ENCODE measurements at places on chromosomes 1 and 21.

DNA sequence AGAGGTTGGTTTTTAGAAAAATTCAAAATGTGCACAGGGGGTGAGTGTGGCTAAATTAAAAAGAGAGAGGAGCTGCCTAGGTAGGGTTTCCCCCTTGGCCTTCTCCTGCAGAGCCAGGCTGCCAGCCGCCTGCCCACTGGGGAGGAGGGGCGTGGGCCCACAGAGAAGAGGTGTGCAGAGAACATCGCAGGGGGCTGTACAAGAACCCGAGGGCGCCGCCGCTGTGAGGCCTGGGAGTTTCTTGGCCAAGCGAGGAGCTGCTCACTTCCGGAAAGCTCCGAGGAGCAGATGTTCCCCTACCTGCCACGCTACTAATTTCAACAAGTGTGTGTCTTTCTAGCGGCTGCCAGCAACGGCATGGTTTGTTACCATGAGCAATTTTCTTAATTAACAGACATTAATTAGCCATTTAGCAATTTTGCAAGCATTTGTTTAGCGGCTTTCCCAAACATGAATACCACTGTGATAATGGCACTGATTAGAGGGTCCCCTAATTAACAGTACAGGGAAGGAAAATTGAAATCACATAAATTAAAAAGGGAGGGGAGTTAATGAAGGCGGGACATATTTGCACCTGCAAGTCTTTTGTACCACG is 59.7 kb downstream of the MRPL37 start:
- no peak for DNase-seq

DNA sequence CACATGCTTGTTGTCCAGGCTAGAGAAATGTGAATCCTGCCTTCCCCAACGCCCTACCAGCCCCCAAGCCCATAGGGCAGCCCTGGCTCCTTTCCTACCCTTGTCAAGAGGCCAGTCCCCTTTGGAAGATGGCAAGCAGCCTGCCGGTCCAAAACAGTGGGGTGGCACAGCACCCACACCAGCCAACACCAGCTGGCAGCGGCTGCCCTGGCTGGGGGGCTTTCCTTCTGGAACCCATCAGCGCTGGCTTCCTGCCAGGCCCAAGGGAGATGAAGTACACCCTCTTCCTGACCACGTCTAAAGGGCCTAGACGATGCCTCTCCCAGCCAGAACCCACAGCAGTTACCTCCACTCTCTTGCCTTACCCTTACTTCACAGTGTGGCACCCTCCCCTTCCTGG is 24.2 kb downstream of the KCNN3 start:
- no peak for DNase-seq

DNA sequence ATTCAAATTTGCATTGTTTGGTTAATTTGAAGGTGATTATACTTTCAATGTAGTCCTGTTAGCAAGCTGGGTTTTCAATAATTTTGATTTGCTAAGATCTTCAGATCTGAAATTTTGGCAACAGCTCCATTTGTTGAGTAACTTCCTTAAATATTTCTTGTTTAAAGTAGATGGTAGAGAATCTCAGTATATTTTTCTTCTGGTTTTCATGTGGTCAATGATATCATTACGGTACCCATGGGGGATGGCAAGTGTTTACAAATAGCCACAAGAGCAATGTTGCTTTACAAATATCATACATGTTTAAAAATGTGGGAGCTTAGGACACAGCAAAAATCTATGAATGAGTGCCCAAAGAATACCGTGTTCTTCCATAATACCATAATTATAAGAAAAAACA is 175.9 kb downstream of the IFI44 start:
- DNase-seq = no peak

GRCh38 chr21:43976661-43977060 is 35.4 kb upstream of the TRAPPC10 start:
- DNase-seq = no peak

- DNase-seq = no peak
Measured at GRCh38 chr21:15247613-15248012, 182.8 kb upstream of the NRIP1 start.

GRCh38 chr1:76492752-76493430 is 374.4 kb upstream of the ST6GALNAC5 start:
- no peak for DNase-seq

GRCh38 chr1:210448297-210448892 is 119.7 kb downstream of the HHAT start:
- DNase-seq = peak; percentile 60

- no peak for DNase-seq
Measured at GRCh38 chr1:167698313-167698712, 23.5 kb upstream of the MPZL1 start.

DNA sequence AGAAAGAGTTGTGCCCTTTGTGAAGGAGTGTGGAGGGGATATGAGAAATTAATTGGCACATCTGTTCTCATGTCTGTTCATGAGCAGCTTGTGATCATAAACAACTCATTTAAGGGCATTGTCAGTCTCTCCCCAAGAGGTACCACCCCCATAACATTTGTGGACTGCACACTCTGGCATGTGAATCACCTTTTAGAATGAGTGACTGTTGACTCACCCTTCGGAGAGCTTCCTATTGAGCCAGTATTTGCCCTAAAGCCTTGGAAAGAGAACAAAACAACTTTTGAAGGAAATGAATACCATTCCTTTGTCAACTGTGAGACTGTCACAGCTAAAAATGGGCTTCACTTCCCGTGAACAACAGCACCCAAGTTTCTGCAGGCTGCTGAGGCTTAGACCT is 27.5 kb upstream of the MYSM1 start:
- peak; percentile 97 for DNase-seq

DNA sequence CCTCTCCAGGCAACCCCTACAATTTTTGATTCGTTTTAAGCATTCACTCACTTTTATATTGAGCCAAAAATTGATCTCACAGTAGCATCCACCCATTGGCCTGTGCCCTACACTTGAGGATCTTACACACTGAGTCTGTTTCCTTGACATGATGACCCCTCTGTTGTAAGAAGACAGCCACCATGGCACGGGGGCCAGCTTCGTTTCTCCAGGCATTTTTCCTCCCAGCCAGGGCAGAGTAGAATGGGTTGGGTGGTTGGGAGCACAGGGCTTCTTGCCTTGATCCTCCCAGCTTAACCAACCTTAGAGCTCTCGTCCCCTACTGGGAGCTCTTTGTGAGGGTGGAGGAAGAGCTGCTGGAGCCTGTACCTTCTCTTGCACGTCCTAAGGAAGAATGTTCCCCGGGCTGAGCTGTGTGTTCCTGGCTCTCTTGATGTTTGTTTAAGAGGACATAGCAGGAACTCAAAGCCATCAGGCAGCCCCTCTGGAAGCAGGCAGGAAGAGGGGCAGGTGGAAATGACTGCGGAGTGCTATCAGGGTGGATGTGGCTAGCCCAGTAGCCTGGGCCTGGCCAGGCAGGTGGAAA is 213.2 kb upstream of the TMEM51 start:
- DNase-seq = no peak

DNA sequence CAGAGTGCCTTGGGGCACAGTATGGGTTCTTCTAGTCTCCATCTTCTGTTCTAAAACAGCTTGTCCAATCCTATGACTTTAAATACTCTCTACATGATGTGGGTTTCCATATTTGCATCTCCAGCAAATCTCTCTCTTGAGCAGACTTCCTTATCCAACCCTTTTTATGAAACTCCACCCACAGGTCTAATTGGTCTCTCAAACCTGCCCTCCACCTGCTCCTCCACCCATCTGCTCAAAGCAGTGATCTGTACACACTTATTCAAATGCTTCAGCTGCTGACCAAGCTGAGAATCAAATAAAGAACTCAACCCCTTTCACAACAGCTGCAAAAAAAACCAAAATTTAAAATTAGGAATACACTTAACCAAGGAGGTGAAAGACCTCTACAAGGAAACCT is 11.5 kb downstream of the MCOLN2 start:
- no peak for DNase-seq

DNA sequence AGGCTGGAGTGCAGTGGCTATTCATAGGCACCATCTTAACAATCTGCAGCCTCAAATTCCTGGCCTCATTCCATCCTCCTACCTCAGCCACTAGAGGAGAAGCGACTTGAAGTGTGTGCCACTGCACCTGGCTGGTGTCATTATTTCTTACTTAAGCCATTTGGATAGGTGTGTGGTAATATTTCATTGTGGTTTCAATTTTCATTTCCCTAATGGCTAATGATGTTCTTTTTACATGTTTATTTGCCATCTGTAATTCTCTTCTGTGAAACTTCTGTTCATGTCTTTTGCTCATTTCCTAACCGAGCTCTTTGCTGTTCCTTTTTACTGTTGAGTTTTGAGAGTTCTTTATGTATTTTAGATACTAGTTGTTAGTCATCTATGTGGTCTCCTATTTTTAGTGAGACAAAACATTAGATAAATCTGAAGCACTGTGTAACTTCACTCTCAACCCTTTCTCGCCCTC is 66.8 kb downstream of the SLC27A3 start:
- no peak for DNase-seq

GRCh38 chr1:204382714-204383083 is 23.0 kb upstream of the PLEKHA6 start:
- no peak for DNase-seq

GRCh38 chr1:194485432-194485831 is 1299.0 kb upstream of the B3GALT2 start:
- no peak for DNase-seq

DNA sequence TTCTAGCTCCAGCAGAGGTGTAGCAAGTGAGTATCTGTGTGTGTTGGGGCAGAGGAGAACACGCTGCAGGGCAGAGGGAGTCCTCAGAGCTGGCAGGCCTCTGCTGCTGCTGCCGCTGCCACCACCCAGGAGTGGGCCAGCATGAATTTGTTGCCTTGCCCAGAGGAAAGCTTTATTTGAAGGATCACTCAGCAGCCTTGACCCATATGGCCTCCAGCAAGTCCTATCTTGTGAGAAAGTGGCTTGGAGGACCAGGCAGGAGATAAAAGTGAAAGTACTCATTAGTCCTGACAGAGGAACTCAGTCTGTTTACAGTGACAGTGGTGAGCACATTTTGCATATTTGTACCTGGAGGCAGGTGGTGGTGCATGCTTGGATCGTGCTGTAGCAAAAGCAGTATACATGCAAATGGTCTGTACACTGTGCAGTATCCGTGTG is 3.1 kb downstream of the TRAF5 start:
- DNase-seq = no peak

DNA sequence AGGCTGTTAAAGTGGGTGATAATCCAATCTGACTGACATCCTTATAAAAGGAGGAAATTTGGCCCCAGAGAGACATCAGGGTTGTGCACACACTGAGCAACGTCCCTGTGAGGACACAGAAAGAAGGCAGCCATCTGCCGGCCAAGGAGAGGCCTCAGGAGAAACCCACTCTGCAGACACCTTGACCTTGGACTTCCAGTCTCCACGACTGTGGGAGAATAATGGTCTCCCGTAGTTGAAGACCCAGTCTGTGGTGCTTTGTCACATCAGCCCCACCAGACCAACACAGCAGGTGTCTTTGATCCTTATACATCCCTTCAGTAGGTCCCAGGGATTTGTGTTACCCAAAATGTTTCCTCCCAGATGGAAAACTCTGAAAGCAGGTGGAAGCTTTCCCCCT is 4.2 kb upstream of the DNAJC28 start:
- DNase-seq = no peak

- peak; percentile 76 for DNase-seq
Measured at GRCh38 chr1:108897865-108898720, 21.3 kb downstream of the GPSM2 start.

DNA sequence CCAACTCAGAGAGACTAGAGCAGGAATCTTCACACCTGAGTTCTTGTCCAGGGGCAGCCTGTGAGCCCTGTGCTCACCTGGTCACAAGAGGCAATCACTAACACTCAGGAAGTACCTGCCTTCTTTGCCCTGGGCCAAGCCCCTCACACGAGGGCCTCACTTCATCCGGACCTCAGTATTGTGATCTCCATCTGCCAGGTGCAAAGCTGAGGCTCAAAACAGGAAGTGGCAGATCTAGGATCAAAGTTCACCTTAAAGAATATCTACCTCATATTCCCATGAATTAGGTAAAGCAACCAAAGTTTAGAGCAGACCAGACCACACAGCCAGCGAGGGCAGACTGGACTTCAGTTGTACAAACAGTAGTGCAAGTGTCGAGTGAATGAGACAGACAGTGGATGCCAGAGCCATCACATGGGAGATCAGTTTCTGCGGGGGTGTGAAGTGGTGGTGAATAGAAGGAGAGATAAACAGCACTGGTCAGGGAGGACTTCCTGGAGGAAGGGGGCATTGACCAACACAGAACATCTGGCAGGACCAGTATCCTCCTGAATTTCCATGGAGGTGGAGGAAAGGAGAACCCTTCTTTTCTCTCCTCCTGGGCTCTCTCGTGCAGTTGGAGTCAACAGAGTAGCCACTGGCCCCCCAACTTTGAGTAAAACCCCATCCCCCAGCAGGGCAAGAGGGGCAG is 116.6 kb upstream of the ZBTB40 start:
- DNase-seq = no peak

GRCh38 chr1:155038602-155039307 is 5.1 kb downstream of the DCST1 start:
- peak; percentile 39 for DNase-seq

DNA sequence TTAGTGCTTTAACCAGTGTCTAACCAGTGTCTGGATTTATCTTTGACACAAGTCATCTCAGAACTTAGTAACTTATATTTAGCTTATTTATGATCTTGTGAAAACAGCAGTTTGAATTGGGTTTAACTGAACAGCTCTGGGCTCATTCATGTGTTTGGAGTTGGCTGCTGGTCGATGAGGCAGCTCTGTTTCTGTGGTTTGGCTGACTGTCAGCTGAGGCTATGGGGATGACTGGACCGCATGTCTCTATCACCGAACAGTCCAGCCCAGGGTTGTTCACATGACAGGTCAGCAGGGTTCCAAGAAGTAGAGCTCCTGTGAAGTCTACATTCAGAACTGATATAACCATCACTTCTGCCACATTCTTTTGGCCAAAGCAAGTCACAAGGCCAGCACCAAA is 29.1 kb upstream of the C21orf91 start:
- DNase-seq = peak; percentile 75

DNA sequence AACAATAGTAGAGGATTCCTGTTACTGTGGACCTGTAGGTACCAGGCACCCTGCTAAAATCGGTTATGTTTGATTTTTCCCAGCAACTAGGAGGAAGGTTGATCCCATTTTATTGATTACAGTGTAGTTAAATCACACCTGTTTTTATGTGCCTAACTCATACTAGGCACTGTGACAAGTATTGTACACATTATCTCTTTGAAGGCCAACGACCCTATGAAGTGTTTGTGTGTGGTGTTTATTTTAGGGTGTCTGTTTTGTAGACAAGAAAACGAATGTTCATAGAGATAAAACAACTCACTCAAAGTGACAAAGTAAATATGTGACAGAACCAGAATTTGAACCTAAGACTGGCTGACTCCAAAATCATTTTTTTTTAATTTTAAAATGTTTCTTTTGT is 49.5 kb downstream of the FGGY start:
- DNase-seq = no peak

DNA sequence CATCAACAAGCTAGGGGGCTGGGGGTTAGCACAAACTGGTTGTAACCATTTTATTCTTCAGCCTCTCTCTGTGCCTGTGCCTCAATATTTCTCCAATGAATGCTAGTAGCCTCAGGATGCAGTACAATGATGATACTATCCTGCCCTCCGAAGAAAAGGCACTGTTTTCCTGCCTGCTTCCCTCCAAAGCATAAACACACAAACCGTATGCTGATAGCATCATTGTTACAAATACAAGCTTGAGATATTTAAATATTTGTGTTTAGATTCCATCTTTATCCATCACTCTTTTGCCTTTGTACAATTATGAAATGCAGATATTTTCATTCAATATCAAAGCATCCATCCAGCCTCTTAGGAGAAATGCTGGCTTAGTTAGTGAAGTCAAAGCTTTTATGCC is 404.8 kb downstream of the DUSP10 start:
- no peak for DNase-seq

- no peak for DNase-seq
Measured at GRCh38 chr1:147902253-147902845, at the start of gene GJA8. Gene GJA8 (plus strand): TSS chr1:147902795. CDS start chr1:147907956, 5,161 bp downstream.

Data from lung microvascular endothelial cell (primary cell).